IPS DF 6.9 (cell line): ENCODE measurements at places on chromosomes 7 and 10.

GRCh38 chr7:23377134-23377533, 78.0 kb downstream of the MALSU1 start:
- DNase-seq = no peak

GRCh38 chr7:16189026-16189715, 232.2 kb downstream of the CRPPA start:
- DNase-seq = no peak

- no peak for DNase-seq
Measured at GRCh38 chr7:8184221-8184620, 77.7 kb downstream of the ICA1 start.

DNA sequence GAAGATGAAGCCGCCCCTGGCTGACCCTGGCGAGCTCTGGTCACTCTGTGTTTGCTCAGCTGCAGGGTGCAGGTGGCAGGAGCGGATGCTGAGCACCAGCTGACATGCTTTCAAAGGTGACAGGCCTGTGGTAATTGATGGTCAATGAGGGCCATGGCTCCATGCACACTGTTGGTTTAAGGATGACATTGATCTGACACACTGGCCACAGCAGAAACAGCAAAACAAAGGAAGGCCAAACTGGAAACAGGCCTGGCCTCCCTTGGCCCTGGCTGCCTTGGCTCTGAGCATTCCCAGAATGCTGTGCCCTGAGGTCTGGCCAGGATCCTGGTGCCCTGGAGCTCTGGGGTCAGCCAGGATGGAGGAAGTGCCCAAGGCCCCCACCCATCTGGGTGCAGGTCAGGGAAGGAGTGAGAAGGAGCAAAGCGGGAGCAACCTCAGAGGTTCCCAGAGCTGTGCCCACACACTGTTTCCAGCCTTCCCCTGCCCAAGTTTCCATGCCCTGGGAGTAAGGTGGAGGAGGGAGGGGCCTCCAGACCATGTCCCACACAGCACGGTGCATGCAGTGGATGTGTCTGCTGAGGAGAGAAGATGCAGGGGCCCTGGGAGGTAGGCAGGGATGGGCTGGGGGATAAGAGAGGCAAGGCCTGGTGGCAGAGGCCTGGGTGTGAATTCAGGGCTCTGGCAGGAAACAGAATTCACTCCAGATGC, 302.2 kb downstream of the RPS24 start:
- no peak for DNase-seq

DNA sequence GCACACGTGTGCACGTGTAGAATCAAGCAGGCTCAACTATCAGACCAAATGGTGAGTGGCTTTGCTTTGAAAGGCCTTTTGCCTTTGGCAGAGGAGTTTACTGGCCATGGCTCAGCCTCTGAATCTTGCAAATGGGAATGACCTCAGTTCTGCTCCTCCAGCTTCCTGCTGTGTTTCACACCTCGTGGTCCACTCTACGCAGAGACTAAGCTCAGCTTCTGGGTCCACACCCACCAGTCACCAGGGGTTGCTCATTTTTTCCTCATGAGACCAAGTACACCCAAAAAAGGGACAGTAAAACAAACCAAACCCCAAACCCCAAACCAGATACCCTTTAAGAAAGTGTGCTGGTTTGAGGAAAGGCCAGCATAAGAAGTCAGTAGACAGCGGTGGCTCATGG, 236.4 kb downstream of the DNAJB6 start:
- no peak for DNase-seq

DNA sequence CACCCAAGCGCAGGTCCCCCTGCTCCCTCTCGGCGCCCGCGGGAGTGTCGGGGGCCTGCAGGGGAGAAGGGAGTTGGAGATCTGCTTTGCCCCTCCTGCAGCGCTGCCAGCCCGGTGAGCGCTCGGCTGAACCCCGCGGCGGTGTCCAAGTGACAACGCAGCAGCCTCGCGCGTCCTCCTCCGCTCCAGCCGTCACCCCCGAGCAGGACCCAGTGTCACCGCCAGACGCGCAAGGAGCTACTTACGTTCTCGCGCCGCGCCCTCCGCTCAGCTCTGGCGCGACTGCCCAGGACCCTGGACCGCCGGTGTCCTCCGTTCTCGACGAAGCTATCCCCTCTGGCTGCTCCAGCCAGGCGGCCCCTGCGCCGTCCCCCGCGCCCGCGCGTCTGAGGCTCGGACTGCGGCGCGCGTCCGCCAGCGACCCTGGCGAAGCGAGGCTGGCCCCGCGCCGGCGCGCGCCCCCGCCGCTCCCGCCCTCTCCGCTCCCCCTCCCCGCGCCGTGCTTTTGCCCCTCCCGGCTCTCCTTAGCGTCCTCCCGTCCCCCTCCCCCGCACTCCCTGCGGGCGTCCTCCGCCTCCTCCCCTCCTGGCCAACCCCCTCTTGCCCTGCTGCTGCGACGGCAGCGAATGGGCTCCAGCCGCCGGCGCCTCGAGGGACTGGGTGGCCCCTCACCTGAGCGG, at the start of gene NRCAM:
TSS of gene NRCAM (minus strand) at position 439 of the 680 bp plus-strand sequence. CDS start 216,372 bp downstream, outside the sequence.
- peak; percentile 60 for DNase-seq

DNA sequence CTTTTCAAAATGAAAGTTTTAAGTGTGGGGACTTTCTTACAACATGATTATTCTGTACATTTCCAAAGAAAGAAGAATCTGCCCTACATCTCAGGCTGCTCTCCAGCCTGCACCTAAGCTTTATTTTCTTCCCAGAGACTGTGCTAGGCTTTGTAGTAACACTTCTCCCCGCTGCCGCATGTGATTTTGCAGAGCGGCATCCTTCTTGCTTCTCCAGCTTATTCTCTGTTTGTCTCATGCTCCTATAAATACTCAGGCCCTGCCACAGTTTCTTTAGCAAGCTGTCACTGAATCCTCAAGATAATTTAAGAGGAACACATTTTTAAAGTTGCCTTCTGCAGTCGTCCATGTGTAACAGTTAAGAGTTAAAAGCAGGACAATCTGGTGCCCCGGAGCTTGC, 53.5 kb downstream of the INSYN2A start:
- DNase-seq = no peak

DNA sequence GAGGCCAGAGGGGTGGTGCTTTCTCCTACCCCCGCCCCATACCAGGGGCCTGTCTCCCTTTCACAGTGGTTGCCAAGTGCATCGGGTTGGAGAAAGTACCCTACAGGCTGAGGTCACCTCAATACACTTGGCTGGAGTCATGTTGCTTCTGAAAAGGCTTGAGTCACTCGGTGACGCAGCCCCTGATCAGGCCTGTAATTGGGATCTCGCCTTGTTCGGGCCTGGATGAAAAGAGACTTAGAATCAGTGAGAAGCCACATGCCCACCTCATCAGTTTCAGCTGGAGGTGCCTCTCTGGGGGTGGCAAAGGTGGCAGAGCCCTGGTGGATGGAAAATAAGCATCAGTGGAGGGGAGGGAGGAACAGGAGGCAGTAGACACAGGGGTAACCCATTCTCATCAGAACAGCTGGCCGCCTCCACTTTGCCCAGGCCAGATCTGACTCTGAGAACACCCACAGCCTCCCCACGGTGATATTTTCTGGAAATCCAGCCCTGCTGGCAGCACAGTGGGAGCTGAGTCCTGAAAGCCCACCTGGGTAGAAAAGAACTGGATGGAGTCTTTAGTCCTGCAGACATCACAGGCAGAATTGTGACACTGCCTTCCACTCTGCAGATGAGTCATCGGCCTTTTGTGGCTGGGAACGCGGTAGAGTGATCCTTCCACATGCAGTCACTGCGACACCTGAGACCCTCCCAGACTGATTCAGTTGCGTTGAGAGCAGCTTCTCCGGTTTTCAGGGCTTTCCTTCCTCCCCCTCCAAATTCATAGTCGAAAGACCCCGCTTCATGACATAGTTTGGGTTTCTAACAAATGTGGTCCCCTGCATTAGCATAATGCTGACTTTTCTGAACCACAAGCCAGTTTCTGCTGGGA, 108.0 kb downstream of the GRK5 start:
- peak; percentile 33 for DNase-seq

DNA sequence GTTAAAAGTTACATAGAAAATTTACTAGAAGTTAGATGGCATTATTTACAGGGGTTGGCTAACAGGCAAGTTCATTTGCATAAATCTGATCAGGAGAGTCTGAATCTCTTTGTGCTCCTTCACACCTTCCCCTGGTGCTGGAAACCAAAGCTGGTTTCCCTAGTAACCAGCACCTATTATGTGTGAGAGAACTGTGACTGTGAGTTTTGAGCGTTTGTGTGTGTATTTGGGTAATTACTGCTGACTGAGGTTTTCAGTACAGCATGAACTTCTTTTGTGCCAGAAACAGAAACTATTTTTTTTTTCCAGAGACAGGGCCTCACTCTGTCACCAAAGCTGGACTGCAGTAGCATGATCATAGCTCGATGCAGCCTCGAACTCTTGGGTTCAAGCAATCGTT, 10.3 kb upstream of the IFIT1B start:
- DNase-seq = no peak

DNA sequence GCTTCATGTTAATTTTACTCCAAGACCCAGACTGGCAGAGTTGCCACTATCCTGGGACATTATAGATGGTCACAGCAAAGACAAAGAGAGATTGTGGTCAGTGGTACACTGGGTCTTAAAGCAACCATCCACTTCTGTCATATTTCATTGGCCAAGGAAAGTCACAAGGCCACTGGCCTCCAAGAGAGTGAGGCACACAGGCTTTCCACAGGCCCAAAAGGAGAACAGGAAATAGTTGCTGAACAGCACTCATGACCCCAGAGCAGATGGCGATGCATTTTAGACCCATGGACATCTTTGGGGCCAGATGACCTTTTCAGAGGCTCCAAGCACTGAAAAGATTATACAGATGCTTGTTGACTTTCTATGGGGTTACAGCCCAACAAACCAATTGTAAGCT, 97.4 kb downstream of the ARID5B start:
- DNase-seq = no peak

DNA sequence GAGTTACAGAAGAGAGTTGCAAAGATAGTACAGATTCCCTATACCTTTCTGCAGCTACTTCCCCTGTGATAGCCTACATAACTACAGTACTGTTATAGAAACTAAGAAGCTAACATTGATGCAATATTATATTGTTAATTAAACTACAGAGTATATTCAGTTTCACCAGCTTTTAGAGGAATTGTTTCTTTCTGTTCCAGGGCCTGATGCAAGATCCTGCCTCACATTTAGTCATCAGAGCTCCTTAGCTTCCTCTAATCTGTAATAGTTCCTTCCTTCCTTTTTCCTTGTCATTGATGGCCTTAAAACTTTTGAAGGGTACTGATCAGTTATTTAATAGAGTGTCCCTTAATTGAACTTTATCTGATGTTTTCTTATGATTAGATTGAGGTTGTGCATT, 56.8 kb downstream of the SDHAF3 start:
- no peak for DNase-seq

DNA sequence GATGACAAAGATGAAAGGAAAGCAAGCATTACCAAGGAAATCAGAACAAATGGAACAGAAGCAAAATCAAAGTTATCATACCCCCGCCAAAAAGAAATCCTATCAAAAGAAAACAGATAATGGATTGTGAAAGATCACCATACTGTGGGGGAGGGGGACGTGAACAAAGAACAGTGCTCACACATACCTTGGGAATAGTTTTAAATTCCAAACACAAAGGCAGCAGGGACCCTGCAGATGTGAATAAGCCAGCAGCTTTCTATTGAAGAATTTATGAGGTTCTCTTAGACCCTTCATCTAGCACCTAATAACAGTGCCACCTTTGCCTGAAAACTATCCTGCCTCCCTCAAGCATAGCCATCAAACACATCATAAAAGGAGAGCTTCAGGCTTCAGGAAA, 94.0 kb downstream of the AKR1D1 start:
- no peak for DNase-seq

DNA sequence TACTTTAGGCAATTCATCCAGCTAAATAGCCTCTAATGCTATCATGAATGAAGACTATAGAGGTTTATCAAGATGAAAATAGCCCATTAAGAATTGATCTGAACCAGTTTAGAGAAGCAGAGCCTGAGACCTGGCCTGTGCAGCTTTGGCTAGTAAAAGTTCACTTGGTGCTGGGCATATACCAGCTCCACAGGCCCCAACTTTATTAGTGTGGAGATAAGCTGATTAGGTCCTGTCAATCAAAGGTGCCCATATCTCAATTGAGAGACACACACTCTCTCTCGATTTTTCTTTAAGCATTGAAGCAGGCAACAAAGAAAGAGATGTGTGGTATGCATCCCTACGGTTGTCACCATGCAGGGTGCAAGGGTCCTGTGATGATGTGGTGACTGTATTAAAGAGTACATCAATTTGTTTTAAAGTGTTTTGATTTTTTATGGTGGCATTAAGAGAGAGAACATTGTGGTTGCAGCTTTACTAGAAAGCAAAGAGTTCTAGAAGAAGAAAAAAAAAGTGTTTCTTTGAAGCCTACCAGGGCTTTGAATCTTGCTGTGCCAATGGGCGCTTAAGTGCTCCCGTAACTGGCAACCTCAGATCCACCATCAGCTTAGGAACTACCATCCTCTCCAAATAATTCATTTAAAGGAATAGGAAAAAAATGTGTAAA, 111.6 kb downstream of the VTI1A start:
- DNase-seq = no peak

DNA sequence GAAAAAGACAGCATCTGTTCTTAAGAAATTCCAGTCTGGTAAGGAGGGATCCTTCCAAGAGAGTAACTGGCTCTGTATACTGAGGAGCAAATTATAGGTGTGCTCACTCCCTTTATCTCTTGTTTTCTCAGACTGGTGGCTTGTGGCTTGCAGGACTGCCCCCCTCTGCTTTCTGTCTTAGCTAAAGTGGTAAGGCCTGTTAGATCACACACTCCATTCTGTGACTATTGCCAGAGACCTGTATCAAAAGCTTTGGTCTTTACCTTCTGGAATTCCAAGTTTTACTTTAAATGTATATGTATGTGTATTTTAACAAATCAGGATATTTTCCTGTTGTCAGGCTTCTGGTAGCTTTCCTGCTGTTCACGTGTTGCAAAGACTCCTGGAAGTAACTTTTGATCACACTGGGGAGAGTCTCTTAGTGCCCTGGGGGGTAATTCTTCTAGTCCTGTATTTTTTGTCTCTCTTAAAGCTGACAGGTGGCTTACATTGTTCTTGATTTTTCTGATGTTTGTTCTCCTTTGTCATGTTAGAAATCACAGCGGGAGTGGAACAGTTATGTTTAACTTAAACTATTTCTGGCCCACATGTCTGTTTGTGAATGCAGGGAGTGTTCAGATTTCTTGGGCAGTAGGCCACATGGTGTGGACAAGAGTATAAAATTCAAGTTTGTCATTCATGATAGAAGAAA, 99.0 kb downstream of the PLPP4 start:
- no peak for DNase-seq

GRCh38 chr10:121310151-121310711, 288.0 kb downstream of the FGFR2 start:
- no peak for DNase-seq

- peak; percentile 71 for DNase-seq
Measured at GRCh38 chr7:92880212-92881090, 44.1 kb upstream of the CDK6 start.

GRCh38 chr10:2210088-2210487, 472.8 kb upstream of the ADARB2 start:
- DNase-seq = no peak

DNA sequence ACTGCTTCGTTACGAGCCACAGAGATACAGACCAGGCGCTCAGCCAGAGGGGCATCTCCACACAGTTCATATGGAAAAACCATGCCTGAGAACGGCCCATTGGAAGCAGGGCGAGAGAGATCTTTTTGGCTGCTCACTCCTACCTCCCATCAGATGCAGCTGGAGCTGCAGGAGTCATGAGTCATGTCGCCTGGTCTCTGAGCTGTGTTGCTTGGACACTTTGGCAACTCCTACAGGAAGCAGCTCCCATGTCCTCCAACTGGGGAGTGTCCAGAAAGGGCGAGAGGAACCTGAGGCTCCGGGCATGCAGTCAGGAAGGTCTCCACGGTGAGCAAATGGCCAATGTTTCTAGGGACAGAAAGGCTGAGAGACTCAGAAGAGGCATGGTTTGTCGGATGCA, 24.9 kb downstream of the INSIG1 start:
- DNase-seq = no peak
